ENCODE measurements at places on chromosomes 13 and 19.

- DNase-seq = no peak
Observed at GRCh38 chr13:21235174-21235573, 58.7 kb downstream of the MRPL57 start.

DNA sequence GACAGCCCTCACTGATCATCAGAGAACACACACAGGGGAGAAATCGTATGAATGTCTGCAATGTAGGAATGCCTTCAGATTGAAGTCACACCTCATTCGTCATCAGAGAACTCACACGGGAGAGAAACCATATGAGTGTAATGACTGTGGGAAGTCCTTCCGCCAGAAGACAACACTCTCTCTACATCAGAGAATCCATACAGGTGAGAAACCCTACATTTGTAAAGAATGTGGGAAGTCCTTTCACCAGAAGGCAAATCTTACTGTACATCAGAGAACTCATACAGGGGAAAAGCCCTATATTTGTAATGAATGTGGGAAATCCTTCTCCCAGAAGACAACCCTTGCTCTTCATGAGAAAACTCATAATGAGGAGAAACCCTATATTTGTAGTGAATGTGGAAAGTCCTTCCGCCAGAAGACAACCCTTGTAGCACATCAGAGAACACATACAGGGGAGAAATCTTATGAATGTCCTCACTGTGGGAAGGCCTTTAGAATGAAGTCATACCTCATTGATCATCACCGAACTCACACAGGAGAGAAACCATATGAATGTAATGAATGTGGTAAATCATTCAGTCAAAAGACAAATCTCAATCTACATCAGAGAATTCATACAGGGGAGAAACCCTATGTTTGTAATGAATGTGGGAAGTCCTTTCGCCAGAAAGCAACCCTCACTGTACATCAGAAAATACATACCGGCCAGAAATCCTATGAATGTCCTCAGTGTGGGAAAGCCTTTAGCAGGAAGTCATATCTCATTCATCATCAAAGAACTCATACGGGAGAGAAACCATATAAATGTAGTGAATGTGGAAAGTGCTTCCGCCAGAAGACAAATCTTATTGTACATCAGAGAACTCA, 32.5 kb downstream of the ZNF567 start:
- no peak for DNase-seq

GRCh38 chr13:69389899-69390298, 717.7 kb upstream of the ATXN8OS start:
- DNase-seq = no peak

GRCh38 chr19:12035220-12036172, at the start of gene ZNF433:
Gene ZNF433 (minus strand): TSS chr19:12035679. CDS start chr19:12035539, 140 bp downstream.
- peak; percentile 65 for DNase-seq

GRCh38 chr13:112918266-112918665, 50.7 kb upstream of the MCF2L start:
- DNase-seq = no peak

DNA sequence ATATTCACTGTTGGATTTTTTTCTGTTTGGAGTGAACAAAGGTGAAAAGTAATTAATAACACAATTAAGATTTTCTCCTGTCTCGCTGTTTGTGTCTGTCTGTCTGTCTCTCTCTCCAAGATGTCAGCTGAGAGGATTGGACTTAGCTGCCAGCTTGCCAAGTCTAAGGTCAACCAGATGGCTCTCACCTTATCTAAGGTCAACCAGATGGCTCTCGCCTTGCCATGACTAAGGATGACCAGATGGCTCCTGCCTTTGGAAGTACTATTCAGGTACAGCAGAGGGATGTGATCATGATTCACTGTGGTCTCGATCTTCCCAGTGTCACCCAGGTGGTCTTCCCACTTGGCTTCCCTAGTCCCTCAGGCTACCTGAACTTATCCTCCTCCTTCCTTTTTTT, 1436.4 kb downstream of the UQCRFS1 start:
- DNase-seq = no peak

DNA sequence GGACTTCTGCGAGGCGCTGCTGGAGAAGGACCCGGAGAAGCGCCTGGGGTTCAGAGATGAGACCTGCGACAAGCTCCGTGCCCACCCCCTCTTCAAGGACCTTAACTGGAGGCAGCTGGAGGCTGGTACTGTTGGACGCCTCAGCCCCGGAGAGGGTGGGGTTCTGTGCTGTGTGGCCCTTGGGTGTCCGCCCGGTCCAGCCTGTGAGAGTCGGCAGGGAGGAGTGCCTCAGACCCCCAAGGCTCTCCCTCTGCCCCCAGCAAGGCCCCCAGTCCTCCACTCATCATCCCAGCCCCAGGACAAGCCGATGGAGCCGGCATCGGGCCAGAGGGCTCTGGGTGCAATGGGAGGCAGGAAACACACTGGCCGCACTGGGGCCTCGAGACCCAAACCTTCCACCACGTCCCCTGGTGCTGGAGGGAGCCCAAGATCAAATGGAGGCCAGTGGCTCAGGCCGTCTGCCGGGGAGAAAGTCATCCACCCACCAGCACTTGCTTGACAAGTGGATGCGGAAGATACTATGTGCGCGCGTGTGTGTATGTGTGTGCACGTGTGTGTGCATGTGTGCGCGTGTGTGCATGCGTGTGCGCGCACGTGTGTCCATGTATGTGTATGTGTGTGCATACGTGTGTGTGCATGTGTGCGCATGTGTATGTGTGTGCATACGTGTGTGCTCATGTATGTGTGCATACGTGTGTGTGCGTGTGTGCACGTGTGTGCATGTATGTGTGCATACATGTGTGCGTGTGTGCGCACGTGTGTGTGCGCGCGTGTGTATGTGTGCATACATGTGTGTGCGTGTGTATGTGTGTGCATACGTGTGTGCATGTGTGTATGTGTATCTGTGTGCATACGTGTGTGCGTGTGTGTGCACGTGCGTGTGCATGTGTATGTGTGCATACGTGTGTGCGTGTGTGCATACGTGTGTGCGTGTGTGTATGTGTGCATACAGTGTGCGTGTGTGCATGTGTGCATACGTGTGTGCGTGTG, 25.8 kb upstream of the TMEM255B start:
- no peak for DNase-seq

DNA sequence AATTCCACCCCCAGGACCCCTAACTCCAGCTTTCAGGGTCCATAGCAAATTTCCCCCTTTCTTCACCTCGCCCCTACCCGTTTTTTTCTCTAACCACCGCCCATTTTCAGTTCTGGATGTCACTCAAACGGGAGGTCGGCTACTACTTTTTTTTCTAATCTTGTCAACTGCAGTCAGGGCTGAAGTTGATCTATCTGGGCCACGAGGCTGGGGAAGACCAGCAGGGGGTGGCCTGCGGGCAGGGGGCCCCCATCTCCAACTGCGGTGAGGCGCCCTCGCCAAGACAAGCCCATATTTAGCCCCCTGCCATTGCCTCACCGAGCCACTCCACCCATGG, 748 bp downstream of the LHFPL6 start:
- DNase-seq = no peak

DNA sequence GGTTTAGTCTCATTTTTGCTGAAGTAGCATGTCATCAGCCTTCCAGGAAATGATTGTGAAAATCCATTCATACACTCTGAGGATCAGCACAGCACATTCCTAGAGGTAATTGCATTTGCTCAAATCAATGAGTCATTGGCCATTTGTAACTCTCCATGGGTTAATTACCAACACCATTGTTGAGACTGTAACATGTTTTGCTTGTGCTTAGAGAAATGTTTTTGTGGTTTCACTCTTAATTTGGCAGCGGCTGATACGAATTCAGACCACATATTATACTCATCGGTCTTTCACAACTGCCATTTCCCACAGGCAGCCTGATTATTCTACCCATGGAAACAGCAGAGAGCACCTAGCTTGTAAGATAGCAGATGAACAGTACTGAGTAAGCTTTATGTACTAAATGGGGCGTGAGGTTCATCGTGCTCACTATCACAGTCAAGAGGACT, 110.3 kb downstream of the NHLRC3 start:
- DNase-seq = no peak

DNA sequence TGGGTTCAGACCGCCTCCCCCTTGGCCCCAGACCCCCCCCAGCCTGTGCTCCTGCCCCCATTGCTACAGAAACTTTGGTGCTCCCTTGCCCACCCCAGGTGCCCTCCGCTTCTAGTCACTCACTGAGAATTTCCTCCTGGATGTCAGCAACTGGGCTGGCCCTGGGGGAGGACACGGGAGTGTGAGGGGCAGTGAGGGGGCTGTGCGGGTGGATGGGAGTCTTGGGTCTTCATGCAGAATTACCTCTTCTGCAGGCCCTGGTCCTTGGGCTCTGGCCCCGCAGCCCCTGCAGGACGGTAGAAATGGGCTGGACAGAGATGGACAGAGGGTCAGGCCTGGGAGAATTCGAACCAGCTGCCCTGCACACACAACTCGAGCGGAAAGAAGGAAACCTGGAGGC, 4.8 kb downstream of the LILRB5 start:
- DNase-seq = no peak

DNA sequence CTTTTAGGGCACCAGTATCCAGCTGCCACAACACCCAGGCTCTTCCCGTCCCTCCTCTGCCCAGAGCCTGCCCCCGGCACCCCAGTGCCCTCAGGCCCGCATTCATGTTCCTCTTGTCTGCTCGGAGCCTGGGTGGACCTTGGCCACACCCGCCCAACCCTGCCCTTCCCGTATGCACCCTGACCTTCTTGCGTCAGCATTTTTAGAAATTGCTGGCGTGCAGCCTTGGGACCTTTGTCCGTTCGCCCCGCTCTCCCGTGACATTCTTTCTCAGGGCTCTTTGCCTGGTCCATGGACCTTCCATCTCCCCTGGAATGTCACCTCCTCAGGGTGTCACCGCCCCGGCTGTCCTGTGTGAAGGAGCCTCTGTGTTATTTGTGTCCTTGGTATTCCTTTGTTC, 7.6 kb downstream of the NUCB1 start:
- no peak for DNase-seq

- DNase-seq = no peak
Observed at GRCh38 chr19:33304371-33304759, 2.0 kb upstream of the CEBPA start.

GRCh38 chr19:30882411-30883005, 466.7 kb downstream of the TSHZ3 start:
- no peak for DNase-seq

DNA sequence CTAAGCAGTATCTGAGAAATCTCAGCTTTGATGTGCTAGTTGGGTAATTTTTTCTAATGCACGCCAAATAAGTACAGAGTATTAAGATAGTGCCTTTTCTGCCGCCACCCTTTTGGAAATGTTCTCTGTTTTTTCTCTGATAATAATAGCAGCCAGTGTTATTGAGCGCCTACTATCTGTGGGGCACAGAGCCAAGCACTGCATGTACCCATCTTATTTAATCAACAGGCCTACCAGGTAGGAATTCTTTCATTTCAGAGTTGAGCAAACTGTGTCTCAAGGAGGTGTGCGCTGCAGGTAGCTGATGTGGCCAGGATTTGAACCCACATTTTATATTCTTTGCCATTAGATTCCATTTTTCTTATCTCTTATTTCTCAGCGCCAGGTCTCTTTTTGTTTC, 1.4 kb downstream of the EPN1 start:
- DNase-seq = no peak

- DNase-seq = peak; percentile 5
Observed at GRCh38 chr13:29763436-29764180, 86.8 kb downstream of the UBL3 start.

GRCh38 chr13:83943530-83944279, 61.4 kb upstream of the SLITRK1 start:
- DNase-seq = no peak

- DNase-seq = no peak
Observed at GRCh38 chr13:79786176-79786575, 305.2 kb downstream of the NDFIP2 start.

GRCh38 chr13:77345150-77345780, 18.4 kb upstream of the MYCBP2 start:
- DNase-seq = peak; percentile 39

DNA sequence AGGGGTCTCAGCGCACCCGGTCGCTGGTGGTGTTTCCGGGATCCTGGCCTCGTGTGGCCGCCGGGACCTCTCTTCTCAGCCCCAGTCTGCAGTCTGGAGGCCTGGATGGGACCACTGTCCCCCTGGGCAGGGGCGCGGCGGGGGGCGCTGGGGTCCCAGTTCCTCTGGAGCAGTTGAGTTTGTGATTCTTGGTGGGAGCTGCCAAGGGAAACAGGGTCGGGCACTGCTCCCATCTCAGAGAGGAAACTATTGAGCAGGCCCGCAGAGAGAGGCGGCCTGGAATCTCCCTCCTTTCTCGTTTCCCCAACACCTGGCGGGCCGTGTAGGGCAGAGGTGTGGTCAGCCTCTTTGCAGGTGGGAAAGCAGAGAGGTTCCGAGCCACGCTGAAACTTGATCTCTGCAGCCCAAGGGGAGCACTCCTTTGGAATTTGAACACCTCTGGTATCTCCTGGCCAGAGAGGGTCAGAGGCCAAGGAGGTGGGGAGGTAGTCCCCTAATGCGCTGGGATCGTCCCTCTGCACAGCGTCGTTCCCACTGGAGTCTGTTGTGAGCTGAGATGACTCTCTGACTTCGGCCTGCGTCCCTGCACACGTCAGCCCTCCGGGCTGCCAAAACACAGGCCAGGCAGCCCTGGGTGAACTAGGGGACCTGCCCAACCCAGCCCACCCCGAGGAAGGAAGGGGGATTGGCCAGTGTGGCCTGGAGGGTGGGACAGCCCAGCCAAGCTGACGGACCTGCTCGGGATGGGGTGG, 741 bp downstream of the PLEKHF1 start:
- no peak for DNase-seq

- no peak for DNase-seq
Observed at GRCh38 chr13:72004784-72005374, 137.9 kb upstream of the DACH1 start.

DNA sequence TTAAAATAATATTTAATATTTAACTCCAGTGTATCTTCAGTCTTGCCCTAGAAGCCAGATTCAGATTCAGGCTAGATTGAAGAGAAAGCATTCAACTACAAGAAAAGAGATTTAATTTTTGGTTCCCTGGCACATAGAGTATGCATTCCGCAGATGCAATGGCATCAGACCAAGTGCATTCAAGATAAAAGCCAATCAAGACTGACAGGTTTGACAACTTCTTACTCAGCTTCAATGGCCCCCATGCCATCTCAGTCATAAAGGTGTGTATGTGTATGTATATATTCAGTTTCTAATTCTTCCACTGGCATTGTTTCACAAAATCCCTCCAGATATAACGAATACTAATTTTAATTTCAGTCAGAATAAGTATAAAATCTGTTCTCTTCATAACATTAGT, 650.8 kb upstream of the GPC6 start:
- no peak for DNase-seq

- DNase-seq = no peak
Observed at GRCh38 chr13:110989331-110989730, 74.5 kb upstream of the ANKRD10 start.

DNA sequence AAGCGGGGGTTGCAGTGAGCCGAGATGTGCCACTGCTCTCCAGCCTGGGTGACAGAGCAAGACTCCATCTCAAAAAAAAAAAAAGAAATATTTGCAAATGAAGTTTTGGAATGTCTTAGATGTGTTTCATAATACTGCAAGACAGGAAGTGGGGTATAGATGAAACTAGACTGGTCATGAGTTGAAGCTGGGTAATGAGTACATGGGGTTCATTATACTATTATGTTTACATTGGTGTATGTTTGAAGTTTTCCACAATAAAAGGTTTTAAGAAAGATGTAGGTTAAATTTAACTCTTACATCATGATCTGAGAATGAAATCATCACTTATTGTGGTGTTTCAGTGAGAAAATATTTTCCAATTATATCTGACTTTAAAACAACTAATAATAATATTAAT, 19.0 kb downstream of the FNDC3A start:
- DNase-seq = no peak

- no peak for DNase-seq
Observed at GRCh38 chr13:114016321-114017027, 42.6 kb upstream of the C13orf46 start.

All from CD4-positive, alpha-beta T cell treated with Interleukin-10 for 1 hour (primary cell).